Endodermal cell (in vitro differentiated cells): ENCODE measurements at places on chromosomes 3 and 15.

- no peak for DNase-seq
Measured at GRCh38 chr3:115418583-115418982, 204.7 kb upstream of the GAP43 start.

GRCh38 chr15:39051626-39052322 is 487.2 kb upstream of the RASGRP1 start:
- no peak for DNase-seq

- no peak for DNase-seq
Measured at GRCh38 chr3:152197451-152197850, 71.3 kb upstream of the MBNL1 start.

GRCh38 chr15:63040954-63041353 is 1.6 kb upstream of the TPM1 start:
- DNase-seq: no peak

GRCh38 chr3:15492847-15493360 is 28.6 kb downstream of the COLQ start:
- DNase-seq: no peak

DNA sequence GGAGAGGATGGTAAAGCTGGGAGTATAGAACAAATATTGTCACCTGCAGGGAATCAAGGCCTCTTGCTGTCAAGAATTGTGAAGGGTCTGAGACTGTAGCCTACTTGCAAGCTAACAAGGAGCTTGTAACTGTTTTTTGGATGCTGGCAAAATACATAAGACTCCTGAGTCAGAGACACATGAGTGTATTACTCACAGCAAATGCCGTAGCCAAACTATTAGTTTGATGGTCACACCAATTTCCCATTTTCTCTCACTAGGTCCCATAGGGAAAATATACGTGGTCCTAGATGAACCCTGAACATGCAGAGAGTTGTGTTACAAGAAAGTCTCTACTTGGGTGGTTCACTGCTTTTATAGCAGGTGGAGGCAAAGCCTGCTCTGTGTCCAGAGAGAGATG is 44.7 kb upstream of the LIPC start:
- no peak for DNase-seq

GRCh38 chr3:28212681-28213080 is 28.7 kb upstream of the CMC1 start:
- no peak for DNase-seq

GRCh38 chr3:14418296-14419250 is 16.2 kb downstream of the SLC6A6 start:
- DNase-seq: peak; percentile 89

GRCh38 chr3:134485075-134485717 is 589 bp downstream of the ANAPC13 start:
- DNase-seq: peak; percentile 60

GRCh38 chr15:42059661-42060476 is 34.5 kb downstream of the PLA2G4D start:
- DNase-seq: peak; percentile 92

DNA sequence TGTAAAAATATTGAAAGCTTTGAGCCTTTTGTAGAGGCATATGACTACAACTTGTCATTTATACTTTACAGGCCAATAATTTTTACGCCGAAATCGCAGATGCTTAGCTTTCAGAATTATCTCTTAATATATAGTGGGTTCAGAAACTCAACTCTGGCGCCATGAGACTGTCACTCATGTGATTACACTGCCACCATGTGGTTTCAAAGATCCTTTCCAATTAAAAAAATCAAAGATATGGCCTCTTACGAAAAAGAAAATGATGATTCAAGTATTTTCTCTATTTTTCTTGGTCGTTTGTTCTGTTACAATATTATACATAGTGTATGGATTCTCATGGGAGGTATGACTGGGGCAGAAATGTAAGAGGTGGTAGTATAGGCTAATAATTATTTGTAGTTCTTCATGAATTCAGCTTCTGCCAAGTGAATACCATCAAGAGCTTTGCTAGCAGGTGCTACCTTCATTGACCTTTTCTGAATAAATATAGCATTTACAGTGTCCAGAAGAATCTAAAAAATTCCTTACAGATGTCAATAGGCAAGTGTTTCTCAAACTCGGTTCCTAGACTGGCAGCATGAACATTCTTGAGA is 751.7 kb upstream of the GOLIM4 start:
- no peak for DNase-seq

DNA sequence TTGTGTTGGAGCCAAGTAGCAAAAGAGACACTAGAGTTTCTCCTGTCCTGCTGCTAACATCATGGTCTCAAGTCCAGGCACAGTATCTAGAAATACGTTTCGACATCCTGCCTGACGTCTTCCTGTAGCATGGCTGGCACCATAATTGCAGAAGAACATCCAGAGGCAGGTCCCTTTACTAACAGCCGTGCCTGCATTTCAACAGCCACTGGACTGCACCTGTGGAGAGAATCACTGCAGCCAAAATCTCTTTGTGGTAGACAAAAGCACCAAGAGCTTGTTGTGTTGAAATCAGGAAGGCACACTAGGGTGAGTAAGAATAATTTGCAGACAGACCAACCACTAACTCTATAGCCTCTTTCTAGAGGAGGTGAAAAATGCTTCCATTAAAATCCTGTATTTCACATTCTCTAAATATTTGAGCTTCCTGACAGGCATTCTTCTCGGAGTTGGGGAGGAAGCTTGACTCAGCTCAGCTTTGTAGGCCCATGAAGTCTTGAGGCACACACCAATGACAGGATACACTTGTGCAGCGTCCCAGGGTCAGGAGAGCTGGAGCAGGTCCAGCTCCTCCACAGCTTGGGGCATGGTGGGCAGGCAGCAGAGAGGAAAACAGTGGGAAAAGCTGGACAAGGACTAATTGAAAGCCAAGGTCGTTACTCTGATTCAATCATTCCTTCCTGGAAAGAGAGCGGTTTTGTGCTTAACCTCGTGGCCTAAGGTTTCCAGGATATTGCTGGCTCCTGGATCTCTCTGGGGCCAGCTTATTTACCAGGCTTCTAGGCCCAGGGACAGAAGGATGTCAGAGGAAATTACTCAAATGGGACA is 244.9 kb downstream of the FAM43A start:
- no peak for DNase-seq

GRCh38 chr3:141059816-141060215 is 8.7 kb downstream of the SPSB4 start:
- no peak for DNase-seq

DNA sequence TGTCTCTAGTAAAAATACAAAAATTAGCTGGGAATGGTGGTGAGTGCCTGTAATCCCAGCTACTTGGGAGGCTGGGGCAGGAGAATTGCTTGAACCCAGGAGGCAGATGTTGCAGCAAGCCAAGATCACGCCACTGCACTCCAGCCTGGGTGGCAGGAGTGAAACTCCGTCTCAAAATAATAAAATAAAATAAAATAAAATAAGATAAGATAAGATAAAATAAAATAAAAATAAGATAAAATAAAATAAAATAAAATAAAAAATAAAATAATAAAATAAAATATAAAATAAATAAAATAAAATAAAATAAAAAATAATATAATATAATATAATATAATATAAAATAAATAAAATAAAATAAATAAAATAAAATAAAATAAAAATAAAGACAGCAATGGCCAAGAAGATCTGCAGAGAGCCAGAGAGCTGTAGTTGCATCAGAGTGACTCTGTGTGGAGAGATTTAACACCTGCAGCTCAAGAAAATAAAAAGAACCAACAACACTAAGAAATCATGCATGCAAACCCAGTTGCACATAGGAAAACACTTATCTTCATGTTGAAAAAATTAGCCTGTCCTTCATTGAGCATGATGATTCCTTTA is 25.9 kb downstream of the LIPH start:
- DNase-seq: no peak
